ENCODE measurements at places on chromosomes 7 and 10.

DNA sequence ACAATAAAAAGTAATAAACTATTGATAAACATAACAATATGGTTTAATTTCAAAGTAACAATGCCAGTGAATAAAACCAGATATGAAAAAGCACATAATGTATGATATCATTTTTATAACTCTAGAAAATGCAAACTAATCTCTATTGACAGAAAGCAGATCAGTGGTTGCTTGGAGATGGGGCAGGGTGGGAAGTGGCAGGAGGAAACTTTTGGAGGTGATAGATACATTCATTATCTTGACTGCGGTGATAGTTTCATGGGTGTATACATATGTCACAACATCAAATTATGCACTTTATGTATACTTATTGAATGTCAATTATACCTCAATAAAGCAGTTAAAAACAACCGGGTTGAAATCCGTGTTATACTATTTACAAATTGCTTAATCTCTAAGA lies 16.0 kb upstream of the C1GALT1 start:
- DNase-seq, result no peak

DNA sequence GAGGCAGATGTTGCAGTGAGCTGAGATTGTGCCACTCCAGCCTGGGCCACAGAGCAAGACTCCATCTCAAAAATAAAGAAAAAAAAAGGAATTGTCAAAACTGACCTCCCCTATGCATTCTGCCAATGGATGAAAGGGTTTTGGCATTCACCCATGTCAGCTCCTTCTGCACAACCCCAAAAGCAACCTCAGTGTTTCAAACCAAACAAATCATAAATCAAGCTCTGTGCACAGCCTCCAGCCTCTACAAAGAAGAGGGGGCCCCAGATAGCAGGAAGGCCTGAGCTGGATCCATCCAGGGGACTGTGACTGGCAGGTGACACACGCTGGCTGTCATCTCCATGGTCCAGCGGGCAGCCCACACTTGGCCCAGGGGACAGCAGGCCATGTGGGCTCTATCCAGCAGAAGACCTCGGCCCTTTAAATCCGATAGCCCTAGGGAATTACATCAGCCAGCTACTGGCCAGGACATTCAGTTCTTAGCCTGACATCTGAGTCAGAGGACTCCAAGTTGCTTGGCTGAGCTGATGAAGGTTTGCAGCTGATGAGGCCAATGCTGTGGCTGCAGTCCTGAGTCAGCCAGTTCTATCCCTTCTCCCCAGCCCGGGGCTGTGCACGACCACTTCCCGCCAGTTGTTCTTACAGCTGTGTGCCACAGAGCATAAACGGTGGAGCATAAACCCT lies 52.0 kb upstream of the FIGNL1 start:
- DNase-seq, result peak; percentile 100

- DNase-seq, result peak; percentile 43
These were observed 510 bp downstream of the ZSWIM8 start for GRCh38 chr10:73785721-73786511.

GRCh38 chr7:45446195-45446944 lies 127.8 kb upstream of the ADCY1 start:
- peak; percentile 77 for DNase-seq

GRCh38 chr7:68121655-68122054 lies 1125.0 kb downstream of the TYW1 start:
- DNase-seq, result no peak

- DNase-seq, result no peak
These were observed 8.4 kb downstream of the MLXIPL start for GRCh38 chr7:73615886-73616285.

DNA sequence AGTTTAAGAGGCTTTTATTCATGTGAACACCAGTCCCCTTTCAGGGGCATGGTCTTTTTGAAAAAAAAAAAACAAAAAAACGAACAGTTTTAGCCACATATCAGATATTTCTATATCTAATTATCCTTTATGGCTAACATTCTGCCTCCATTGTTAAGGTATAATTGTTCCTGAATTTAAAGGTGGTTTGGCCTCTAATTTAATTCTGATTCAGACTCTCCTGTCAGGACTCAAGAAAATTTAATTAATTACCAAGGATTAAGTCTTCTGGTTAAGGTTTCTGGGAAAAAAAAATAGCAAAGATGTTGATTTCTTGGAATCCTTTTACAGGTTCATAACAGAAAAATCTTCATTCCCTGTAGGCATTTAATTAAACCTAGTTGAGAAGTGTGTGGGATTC lies 27.4 kb downstream of the COL1A2 start:
- DNase-seq, result peak; percentile 1

GRCh38 chr7:107105591-107106245 lies 61.2 kb downstream of the PRKAR2B start:
- no peak for DNase-seq

- DNase-seq, result no peak
These were observed 538.5 kb downstream of the INHBA start for GRCh38 chr7:41164440-41164839.

- no peak for DNase-seq
These were observed 65.0 kb downstream of the INPP5A start for GRCh38 chr10:132602614-132603013.

- DNase-seq, result no peak
These were observed 49.8 kb downstream of the PRKCQ start for GRCh38 chr10:6530211-6530840.

DNA sequence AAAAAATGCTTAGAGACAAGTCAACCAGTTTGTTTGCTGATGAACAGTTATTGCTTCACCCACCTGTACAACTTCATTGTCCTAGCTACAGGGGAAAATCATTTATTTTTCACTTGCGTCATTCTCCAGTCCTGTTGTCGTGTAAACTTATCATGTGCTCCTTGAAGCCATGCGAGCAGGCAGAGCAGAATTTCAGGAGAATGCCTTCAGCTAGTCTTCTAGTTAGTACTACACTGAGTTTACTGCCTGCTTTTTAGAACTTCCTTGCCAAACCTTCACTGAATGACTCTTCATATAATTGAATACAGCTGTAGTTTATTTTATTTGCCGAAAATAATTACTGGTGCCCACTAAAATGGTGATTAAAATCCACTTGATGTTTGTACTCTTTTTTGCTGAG lies 15.6 kb downstream of the RPA3 start:
- DNase-seq, result peak; percentile 82

DNA sequence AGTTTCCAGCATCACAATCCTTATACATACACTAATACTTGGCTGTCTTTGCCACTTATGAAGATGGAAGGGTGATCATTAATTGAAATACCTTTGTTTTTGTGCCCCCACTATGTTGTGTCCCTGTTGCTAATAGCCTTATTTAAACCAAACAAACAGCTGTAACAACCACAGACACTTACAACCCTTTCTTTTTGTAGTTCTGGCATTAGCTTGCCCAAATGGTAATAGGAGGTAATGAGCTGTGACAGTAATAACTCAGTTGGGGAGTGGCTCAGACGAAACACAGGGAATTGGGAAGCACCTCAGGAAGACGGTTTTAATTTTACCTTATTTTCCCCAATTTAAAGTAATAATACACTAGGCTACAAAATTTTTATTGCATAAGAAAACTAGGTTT lies 83.4 kb downstream of the MDFIC start:
- DNase-seq, result no peak

GRCh38 chr7:148806187-148806586 lies 77.9 kb downstream of the EZH2 start:
- no peak for DNase-seq

DNA sequence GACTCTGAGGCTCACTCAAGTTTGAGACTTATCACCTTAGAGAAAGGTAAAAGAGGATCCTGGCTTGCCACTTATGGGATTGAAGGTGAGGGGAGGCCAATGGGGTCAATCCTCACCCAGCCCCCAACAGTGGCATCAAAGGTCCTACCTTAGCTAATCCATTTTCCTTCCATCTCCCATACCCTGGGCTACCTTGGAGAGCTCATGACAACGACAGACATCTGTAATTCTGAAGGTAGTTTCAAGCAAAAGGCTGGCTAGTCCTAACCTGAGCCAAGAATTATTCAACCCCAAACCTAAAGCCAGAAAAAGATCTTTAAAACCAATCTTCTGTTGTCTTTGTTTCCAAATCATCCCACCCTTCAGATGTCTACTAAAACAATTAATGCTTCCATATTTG lies 179.2 kb upstream of the GHITM start:
- no peak for DNase-seq

DNA sequence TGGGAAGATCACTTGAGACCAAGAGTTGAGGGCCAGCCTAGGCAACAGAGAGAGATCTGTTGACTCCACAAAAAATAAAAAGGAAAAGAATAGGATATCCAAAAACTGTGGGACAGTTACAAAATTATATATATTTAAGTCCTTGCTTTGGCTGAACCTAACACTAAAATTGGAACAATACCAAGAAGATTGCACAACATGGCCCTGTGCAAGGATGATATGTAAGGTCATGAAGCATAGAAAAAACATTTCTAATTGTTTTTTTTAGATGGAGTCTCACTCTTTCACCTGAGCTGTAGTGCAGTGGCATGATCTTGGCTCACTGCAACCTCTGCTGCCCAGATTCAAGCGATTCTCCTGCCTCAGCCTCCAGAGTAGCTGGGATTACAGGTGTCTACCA lies 139.0 kb downstream of the TPST1 start:
- peak; percentile 81 for DNase-seq

- peak; percentile 84 for DNase-seq
These were observed 29.2 kb downstream of the COA1 start for GRCh38 chr7:43700059-43700501.

GRCh38 chr7:131026297-131027000 lies 292.4 kb upstream of the KLF14 start:
- DNase-seq, result peak; percentile 80

DNA sequence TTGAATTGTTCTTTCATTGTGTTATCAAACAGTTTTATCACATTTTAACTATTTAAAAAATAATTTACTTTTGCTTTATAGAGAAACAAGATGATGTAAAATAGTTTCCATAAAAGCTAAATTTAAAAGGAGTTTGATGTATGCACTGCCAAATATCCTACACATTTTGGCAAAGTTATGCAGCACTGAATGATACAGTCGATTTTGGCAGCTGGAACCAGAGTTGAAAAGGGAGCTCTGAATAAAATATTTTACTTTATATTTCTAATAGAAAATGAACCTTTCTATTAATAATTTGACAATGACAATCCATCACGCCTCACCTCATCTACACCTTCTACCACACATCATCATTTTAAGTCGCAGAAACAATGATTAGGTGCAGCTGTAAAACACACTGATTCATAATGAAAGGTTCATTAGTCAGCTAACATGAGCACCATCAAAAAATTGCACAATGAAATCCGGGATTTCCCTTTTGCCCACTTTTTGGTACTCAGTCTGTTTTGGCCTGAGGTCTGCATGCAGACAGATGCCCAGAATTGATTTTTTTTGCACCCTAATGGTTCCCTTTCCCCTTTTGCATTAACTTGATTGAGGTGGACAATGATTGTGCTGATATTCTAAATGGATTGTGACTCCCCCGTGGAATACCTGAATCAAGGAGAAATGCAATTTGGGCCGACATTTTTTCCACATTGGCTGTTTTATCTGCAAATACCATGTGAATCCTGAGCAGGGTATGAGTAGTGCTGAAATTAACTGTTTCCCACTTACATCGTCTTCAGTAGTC lies 105.8 kb downstream of the THSD7A start:
- DNase-seq, result peak; percentile 81

GRCh38 chr10:36182179-36182566 lies 540.1 kb upstream of the FZD8 start:
- DNase-seq, result peak; percentile 63

GRCh38 chr10:66837335-66837734 lies 88.5 kb upstream of the LRRTM3 start:
- DNase-seq, result no peak

DNA sequence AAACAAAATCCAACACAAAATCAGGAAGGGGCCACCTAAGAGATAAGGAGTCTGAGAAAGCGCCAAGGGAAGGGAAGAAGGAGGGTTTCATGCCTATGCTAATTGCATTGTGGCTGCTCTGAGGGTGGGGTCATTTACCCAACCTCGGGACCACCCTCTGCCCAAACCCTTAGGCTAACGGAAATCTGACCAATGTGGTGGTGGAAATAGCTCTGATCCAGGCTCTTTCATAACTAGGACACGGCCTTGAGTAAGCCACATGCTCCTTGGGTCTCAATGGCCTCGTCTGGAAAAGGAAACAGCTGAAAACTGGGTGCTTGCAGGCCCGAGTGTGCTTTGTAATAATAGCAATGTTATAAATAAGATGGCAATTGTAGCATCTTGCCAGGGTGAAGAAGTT lies 14.9 kb upstream of the SRGN start:
- DNase-seq, result no peak

- no peak for DNase-seq
These were observed 209.5 kb downstream of the FAM107B start for GRCh38 chr10:14565199-14565598.

- DNase-seq, result no peak
These were observed 41.9 kb downstream of the DPYSL4 start for GRCh38 chr10:132228616-132229015.

GRCh38 chr7:142445019-142445686 lies 187.3 kb upstream of the PRSS58 start:
- no peak for DNase-seq

DNA sequence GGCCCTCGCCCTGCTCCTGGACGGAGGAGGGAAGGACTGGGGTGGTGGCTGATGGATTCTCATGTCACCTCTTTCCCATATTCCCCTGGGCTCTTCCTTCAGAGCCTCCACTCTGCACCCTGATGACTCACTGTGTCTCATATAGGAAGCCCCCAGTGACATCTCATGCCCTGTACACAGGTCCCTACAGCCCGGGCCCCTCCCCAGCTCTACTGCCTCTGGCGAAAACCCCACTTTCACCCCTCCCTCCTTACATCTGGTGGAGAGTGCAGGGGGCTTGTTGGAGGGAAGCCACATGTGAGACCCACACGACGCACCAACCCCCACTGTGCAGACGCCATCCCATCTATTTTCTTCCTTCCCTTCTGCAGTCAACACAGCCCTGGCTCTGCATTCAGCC lies 72.8 kb upstream of the ZNF479 start:
- DNase-seq, result no peak

Measured in fibroblast of mammary gland (primary cell).